ENCODE measurements at places on chromosomes 4 and X. TPM values are rescaled to one million over a fixed set of nuclear protein-coding genes. Genes with fewer than 3 reads are reported as not detected.

The GASK1B gene
- total RNA-seq, result 0.30 TPM

The TCP11X1 gene
- not detected for total RNA-seq

The CD38 gene
- total RNA-seq, result 13.5 TPM

The IL9R gene
- 0.22 TPM for total RNA-seq

The CNGA1 gene
- not detected for total RNA-seq

The CRMP1 gene
- total RNA-seq, result 4.0 TPM

The TAPT1 gene
- 17.5 TPM for total RNA-seq

The KLHL13 gene
- 0.29 TPM for total RNA-seq

The PLXNB3 gene
- total RNA-seq, result 3.5 TPM

The ATP2B3 gene
- 0.31 TPM for total RNA-seq

The IL13RA1 gene
- total RNA-seq, result 61.1 TPM

The GLRA2 gene
- total RNA-seq, result not detected

The PRPS1 gene
- total RNA-seq, result 96.5 TPM

The NEUROG2 gene
- total RNA-seq, result 0.06 TPM

The NOA1 gene
- total RNA-seq, result 15.7 TPM

The RBMXL3 gene
- not detected for total RNA-seq

The HOPX gene
- not detected for total RNA-seq

The PARM1 gene
- total RNA-seq, result 0.55 TPM

The NOX1 gene
- total RNA-seq, result 0.07 TPM
